ENCODE measurements at places on chromosomes 3 and 15.

GRCh38 chr3:123773681-123774431 is 110.3 kb downstream of the MYLK start:
- DNase-seq: peak; percentile 43

- DNase-seq: no peak
Measured at GRCh38 chr3:80999481-80999880, 762.0 kb downstream of the GBE1 start.

DNA sequence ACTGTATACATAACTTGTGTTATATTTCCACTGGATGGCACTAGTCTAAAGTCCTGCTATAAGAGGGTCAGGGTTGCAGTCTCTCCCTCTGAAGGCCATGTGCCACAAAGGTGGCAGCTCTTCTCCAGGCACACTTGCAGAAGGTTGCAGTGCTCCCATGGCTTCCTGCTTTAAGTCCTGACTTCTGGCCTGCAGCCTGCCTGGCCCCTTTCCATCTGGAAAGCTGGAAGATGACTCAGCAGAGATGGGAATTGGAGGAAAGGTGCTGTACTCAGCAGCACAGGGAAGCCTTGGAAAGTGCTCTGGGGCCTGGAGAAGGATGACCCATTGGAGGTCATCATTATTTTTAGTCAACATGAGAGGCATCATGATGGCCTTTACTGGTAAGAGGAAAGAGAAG is 40.9 kb upstream of the MRPL3 start:
- DNase-seq: peak; percentile 3

DNA sequence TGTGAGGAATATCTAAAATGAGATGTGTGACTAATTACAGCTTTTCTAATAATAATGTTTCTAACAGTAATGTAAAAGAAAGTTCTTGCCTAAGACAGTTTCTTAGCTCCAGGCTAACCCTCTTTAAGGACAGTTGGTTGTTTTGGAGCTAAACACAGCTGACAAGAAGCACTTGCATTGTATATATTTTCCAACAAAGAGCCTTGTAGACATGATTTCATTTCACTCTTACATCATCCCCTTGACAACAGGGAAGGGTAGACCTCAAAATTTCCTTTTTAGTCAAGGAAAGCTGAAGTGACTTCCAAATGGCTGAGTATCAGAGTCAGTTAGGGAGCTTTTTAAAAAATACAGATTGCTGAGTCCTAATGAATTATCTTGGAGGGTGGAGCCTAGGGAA is 4.1 kb downstream of the ARID3B start:
- DNase-seq: no peak

DNA sequence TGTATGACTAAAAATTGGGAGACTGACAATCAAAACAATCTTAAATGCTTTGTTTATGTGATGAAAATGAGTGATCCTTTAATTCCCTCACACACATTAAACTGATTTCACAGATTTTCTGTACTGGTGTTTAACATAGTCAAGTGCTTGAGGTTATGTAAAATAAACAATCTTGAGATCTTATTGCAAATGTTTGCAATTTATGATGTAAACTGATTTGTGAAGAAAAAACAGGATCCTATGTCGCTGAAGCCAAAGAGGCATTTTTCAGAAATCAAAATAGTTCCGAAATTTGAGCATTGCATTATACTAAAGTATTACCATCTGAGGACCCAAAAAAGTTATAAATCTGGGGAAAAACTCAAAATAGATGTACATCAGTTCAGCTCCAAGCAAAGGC is 12.7 kb downstream of the SHOX2 start:
- no peak for DNase-seq

All from substantia nigra (tissue), 51 donors.